ENCODE measurements at places on chromosomes 2 and 18.

DNA sequence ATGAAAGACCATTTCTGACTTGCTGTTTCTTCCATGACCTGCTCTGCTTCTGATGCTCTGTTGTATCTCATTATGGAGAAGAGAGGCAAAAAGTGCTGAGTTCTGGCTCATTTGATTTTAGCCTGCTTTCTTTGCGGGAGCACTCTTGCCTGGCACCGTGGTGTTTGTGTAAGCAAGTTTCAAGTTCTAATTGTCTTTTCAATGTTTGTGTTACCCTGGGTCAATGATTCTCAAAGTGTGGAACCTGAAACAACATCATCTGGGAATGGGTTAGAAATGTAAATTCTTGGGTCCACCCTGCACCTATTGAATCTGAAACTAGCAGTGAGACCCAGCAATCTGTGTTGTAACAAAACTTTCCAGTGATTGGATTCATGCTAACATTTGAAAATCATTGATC lies 85.5 kb upstream of the STON1 start:
- no peak for DNase-seq

GRCh38 chr2:19238440-19239060 lies 119.9 kb downstream of the OSR1 start:
- no peak for DNase-seq

GRCh38 chr18:24656050-24656449 lies 195.6 kb downstream of the HRH4 start:
- no peak for DNase-seq

- no peak for DNase-seq
These were observed 135.4 kb downstream of the PLCL1 start for GRCh38 chr2:197939787-197940186.

DNA sequence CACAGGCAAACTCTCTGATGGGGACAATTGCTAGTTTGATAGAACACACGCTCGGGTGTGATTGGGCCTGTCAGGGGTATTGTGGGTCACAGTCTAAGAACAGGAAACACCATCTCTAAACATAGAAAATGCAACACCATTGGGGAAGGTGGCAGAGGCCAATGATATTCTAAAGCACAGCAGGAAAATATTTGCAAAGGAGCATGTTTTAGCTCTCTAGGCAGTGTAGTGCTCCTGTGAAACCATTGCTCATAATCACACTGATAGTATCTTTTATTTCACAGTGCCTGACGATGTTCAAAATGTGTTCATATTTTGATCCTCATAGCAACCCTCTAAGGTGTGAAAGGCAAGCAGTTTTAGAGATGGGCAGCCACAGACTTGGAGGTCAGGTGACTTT lies 224.2 kb downstream of the CD226 start:
- no peak for DNase-seq
